Lung microvascular endothelial cell (primary cell): ENCODE measurements at places on chromosomes 1 and 21.

GRCh38 chr1:210652329-210652954 lies 323.7 kb downstream of the HHAT start:
- no peak for DNase-seq

- DNase-seq = no peak
Observed at GRCh38 chr1:221675880-221676800, 65.7 kb downstream of the DUSP10 start.

DNA sequence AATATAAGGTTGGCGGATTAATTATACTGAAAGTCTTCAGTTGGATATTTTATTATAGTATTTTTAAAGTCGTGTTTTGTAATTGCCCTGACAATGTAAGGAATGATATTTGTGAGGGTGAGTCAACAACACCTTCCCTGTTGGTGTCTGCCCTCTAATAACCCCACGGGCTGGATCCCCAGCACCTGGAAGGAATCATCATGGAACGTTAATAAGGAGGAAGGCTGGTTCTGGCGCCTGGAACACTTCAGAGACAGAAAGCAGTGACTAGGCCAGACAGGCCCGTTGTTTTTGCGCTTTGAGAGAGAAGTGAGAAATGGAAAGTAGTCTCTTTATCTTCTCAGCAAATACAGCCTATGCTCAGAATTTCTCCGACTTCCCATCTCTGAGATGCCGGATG lies 31.6 kb downstream of the TEX35 start:
- no peak for DNase-seq

GRCh38 chr1:64733581-64734286 lies 11.1 kb upstream of the RAVER2 start:
- DNase-seq = no peak

DNA sequence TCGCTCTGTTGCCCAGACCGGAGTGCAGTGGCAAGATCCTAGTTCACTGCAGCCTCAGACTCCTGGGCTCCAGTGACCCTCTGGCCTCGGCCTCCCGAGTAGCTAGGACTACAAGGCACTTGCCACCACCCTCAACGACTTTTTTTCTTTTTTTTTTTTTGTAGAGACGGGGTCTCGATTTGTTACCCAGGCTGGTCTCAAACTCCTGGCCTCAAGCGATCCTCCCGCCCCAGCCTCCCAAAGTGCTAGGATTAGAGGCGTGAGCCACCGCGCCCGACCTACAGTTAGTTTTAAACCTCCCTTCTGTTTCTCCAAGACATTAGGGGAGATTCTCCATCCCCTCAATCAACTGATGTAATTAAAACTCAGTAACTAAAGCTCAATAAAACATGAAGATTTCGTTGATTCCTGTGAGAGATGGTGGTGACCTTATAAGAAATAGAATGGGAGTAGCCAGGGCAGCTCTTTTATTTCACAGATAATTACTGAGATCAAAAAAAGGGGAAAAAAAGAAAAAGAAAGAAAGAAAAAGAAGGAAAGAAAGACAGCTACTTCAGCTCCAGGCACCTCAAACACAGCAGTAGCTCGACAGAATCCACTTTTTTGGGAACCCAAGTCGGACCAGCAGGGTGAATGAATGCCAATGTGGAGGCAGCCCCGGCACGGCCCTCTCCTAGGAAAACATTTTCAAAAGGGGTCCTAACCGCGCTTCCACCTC lies 598 bp downstream of the GON4L start:
- DNase-seq = no peak

GRCh38 chr1:176110203-176110602 lies 96.9 kb downstream of the COP1 start:
- no peak for DNase-seq
